Activated naive CD8-positive, alpha-beta T cell treated with anti-CD3 and anti-CD28 coated beads, Interleukin-2, amount 50 U/mL, for 24 hours (primary cell): ENCODE measurements at places on chromosomes 1 and 21.

GRCh38 chr1:18581420-18581880 lies 49.2 kb upstream of the PAX7 start:
- peak; percentile 65 for DNase-seq
- H3K4me1 ChIP-seq: no peaks in the 10 kb centered on the region
- no peak overlapping the region for H3K27ac ChIP-seq
- H3K36me3 ChIP-seq: no peaks in the 10 kb centered on the region

DNA sequence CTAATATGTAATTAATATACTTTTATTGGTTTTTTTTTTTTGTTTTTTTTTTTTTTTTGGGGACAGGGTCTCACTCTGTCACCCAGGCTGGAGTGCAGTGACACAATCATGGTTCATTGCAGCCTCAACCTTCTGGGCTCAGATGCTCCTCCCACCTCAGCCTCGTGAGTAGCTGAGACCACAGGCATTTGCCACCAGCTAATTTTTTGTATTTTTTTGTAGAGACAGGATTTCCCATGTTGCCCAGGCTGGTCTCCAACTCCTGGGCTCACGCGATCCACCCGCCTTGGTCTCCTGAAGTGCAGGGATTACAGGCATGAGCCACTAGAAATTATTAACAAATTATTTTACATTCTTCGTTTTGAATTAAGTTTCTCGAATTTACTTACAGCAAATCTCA lies 16.8 kb upstream of the POGZ start:
- no peak for DNase-seq
- no peaks in the 10 kb centered on the region for H3K36me3 ChIP-seq
- peaks cover 5% of the 10 kb centered on the region for H3K27me3 ChIP-seq
- H3K27ac ChIP-seq: no peak overlapping the region
- peaks cover 17% of the 10 kb centered on the region for H3K4me1 ChIP-seq

- H3K4me1 ChIP-seq: no peaks in the 10 kb centered on the region
- H3K27ac ChIP-seq: no peak overlapping the region
- no peaks in the 10 kb centered on the region for H3K27me3 ChIP-seq
Observed at GRCh38 chr1:1087351-1088028, 13.4 kb upstream of the RNF223 start.

GRCh38 chr1:154865442-154866256 lies 4.4 kb downstream of the KCNN3 start:
- peak overlapping the region; percentile 72 for H3K27ac ChIP-seq
- H3K36me3 ChIP-seq: no peaks in the 10 kb centered on the region
- peaks cover 41% of the 10 kb centered on the region for H3K27me3 ChIP-seq

- peak; percentile 58 for DNase-seq
- H3K4me1 ChIP-seq: peaks cover 97% of the 10 kb centered on the region
- H3K4me3 ChIP-seq: peak overlapping the region; percentile 73
- peak overlapping the region; percentile 93 for H3K27ac ChIP-seq
Observed at GRCh38 chr1:41805771-41806471, 112.8 kb downstream of the HIVEP3 start.

DNA sequence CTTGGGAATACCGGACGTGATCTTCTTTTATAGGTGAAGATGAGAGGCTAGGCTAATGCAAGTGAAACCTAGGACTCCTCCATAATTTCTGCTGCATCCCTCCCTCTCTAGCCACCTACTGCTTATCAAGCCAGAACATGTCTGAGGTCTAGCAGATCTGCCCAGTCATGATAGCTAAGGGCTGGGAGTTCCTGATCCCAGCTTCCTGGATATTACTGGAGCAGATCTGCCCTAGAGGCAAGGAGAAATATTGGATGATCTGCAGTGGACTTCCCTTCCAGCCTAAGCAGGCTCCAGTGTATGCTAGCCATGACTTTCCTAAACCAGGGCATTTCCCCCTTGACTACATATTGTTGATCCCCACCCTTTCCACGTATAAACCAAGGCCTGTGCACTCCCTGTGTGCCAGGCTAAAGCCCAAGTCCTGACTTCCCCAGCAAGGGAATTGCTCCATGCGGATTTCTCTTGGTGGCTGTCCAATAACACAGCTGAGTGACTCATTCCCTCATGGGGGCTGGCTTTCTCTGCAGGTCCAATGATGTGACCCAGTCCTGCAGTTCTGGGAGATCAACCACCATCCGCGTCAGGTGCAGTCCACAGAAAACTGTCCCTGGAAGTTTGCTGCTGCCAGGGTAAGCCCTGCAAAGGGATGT lies 15.5 kb upstream of the SARS1 start:
- no peak overlapping the region for H3K4me3 ChIP-seq
- no peaks in the 10 kb centered on the region for H3K27me3 ChIP-seq
- H3K36me3 ChIP-seq: no peaks in the 10 kb centered on the region
- H3K27ac ChIP-seq: no peak overlapping the region

DNA sequence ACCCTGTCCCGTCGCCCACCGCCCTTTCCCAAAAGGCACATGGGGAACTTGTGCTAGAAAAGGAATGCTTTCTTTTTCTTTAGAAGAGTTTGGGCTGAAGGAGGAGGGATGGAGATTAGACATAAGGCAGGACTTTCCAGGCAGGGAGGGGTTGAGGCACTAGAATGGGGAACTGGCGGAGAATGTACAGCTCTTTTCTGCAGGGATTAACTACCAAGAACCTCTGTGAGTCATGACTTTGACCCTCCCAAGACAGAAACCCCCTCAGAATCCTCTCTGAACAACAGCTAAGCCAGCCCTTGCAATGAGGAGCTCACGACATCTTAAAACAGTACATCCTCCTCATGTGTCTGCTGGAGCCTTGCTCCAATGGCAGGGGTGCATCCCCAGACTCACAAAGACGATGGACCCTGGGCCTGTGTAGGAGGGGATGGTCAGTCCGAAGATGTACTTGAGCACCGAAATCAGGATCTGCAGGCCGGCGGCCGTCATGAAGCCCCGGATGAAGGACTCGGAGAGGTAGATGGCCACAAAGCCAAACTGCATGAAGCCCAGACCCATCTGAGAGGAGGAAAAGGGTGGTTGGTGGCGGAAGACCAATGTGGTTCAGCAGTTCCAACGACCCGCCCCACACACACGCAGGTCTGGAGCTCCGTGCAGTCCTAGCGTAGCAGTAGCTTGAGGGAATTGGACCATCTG lies 13.6 kb downstream of the SLC26A9 start:
- no peaks in the 10 kb centered on the region for H3K36me3 ChIP-seq
- DNase-seq: no peak
- H3K27me3 ChIP-seq: peaks cover 5% of the 10 kb centered on the region
- H3K4me1 ChIP-seq: no peaks in the 10 kb centered on the region
- H3K27ac ChIP-seq: no peak overlapping the region
- no peak overlapping the region for H3K4me3 ChIP-seq

DNA sequence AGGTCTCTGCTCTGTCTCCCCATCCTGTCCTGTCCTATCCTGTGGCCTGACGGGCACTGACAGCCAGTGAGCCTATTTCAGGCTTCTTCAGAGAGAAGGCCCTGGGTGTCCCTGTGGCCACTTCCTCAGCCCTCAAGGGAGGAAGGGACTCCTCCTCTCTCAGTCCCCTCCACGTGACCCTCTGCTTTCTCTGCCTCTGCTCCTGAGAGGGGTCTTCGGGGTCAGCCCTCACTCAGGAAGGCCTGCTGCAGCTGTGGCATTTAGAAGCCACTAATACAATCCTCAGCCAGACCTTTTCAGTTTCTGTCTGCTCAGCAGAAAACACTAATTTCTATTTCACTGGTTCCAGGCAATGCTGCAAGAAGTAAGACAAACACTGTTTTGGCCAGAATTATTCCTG lies 43.6 kb upstream of the ETV3 start:
- no peaks in the 10 kb centered on the region for H3K36me3 ChIP-seq
- H3K4me1 ChIP-seq: no peaks in the 10 kb centered on the region
- H3K4me3 ChIP-seq: no peak overlapping the region
- no peak for DNase-seq
- no peak overlapping the region for H3K27ac ChIP-seq
- H3K27me3 ChIP-seq: peaks cover 11% of the 10 kb centered on the region

- H3K4me3 ChIP-seq: no peak overlapping the region
- no peak overlapping the region for H3K27ac ChIP-seq
- no peaks in the 10 kb centered on the region for H3K36me3 ChIP-seq
- peaks cover 7% of the 10 kb centered on the region for H3K27me3 ChIP-seq
Observed at GRCh38 chr21:41650526-41651145, 116.2 kb downstream of the RIPK4 start.

- H3K36me3 ChIP-seq: no peaks in the 10 kb centered on the region
- no peak overlapping the region for H3K27ac ChIP-seq
Observed at GRCh38 chr1:29514361-29515169, 278.2 kb downstream of the PTPRU start.
